ENCODE measurements at places on chromosomes 2 and 18.

DNA sequence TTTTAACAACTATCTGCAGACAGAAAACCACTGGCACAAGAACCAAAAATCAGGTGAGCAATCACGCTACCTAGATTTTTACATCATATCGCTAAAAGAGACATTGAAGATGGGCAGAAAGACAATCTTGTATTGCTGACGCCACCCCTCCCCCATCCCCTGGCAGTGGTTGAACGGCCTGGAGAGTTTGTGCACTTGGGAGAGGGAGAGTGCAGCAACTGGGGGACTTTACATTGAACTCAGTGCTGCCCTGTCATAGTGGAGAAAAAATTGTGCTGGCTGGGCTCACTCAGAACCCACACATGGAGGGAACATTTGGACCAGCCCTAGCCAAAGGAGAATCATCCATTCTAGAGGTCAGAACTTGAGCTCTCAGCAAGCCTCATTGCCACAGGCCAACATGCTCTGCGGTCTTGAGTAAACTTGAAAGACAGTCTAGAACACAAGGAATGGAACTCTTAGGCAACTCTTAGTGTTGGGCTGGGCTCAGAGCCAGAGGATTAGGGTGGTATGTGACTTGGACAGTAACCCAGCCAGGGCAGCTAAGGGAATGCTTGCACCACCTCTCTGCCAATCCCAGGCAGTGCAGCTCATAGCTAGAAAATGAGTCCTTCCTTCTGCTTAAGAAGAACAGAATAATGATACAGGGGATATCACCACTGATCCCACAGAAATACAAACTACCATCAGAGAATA is 220.0 kb upstream of the CYP26B1 start:
- DNase-seq, result no peak

GRCh38 chr2:38975042-38975441 is 85.4 kb downstream of the ARHGEF33 start:
- no peak for DNase-seq

- no peak for DNase-seq
These were observed 156.6 kb downstream of the TANC1 start for GRCh38 chr2:159124931-159125467.

- DNase-seq, result no peak
These were observed 10.5 kb downstream of the SCYGR4 start for GRCh38 chr2:227627769-227628168.

GRCh38 chr18:23832911-23833310 is 143.7 kb downstream of the LAMA3 start:
- no peak for DNase-seq

DNA sequence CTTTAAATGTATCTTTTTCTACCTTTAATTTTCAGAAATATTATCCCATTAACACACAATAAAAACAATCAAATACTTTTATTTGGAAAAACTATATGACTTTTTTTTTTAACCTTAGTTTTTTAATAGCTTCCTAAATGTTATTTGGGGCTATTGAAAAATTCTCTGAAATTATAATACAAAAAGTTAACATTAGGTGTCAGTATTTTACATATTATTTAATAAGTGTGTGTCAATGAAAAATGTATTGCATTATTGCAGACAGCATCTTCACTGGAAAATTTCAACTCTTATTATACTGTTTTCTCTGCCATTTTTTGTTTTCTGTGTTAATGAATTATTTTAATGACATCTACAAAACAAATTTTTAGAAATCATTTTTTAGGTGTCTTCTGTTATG is 51.1 kb upstream of the ARHGAP15 start:
- no peak for DNase-seq

DNA sequence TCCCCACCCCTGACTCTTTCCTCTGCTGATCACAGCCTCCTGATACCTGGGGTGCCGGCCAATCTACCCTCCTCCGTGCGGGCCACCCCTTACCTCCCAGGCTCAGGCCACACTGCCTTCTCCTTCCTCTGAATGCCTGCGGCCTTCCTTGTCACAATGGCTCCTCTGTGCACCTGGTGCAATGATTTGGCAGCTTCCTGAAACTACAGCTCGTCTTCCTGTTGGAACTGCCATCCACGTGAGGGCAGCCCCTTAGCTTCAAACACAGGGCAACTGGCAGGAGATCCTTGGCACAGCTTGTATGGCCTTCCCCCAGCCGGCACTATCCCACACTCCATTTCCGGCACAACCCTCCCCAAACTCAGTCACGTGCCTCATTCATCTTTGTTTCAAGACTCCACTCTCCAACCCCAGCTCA is 69.0 kb downstream of the STPG4 start:
- no peak for DNase-seq

All from activated CD4-positive, alpha-beta T cell treated with anti-CD3 and anti-CD28 coated beads, Interleukin-2, amount 50 U/mL, for 48 hours (primary cell).